ENCODE measurements at places on chromosomes 13 and 19.

DNA sequence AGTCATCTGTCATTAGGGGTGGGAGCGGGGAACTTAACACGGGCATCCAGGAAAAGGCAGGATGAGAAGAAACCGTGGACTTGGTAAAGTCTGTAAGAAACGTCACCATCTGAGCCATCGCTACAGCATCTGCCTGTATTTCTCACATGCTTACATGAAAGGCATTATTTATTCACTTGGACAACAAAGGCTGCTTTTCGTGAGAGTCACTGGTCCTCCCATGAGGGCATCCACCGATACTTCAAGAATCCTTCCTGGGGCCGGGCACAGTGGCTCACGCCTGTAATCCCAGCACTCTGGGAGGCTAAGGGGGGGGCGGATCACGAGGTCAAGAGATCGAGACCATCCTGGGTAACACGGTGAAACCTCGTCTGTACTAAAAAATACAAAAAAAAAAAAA, 16.1 kb downstream of the ZNF446 start:
- no peak for DNase-seq

DNA sequence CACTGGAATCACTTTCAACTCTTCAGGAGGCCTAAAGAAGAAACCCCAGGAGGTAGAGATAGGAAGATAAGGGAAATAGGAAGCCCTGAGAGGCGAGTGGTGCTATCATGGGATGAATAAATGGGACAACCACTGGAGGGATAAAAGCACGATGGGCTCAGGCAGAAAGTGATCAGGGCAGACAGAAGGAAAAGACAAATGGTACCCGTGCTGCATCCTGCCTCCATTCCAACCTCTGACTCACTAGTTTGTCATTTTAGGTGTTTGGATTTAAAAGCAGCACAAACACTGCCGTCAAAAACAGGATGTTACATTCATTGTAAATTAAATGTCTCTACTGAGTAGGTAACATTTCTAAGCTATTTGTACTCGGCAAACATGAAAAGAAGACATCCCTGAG, 314.3 kb upstream of the HTR2A start:
- DNase-seq = no peak

GRCh38 chr13:29483211-29483610, 112.3 kb downstream of the SLC7A1 start:
- no peak for DNase-seq

- no peak for DNase-seq
Measured at GRCh38 chr13:52931131-52931530, 82.7 kb upstream of the PCDH8 start.

GRCh38 chr13:46554951-46555350, 2.0 kb downstream of the LRCH1 start:
- DNase-seq = no peak

DNA sequence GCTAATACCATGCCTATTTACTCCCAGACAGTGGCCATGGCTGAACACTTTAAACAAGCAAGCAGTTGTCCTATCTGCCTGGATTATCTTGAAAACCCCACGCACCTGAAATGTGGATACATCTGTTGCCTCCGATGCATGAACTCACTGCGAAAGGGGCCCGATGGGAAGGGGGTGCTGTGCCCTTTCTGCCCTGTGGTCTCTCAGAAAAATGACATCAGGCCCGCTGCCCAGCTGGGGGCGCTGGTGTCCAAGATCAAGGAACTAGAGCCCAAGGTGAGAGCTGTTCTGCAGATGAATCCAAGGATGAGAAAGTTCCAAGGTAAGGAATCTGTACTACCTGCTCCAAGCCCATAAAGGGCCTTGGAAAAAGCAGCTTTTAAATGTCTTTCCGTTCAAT, 8.6 kb downstream of the RFPL4AL1 start:
- DNase-seq = no peak

- DNase-seq = no peak
Measured at GRCh38 chr19:41372501-41372900, 3.8 kb upstream of the TMEM91 start.

GRCh38 chr13:105655046-105655445, 880.4 kb downstream of the EFNB2 start:
- no peak for DNase-seq

DNA sequence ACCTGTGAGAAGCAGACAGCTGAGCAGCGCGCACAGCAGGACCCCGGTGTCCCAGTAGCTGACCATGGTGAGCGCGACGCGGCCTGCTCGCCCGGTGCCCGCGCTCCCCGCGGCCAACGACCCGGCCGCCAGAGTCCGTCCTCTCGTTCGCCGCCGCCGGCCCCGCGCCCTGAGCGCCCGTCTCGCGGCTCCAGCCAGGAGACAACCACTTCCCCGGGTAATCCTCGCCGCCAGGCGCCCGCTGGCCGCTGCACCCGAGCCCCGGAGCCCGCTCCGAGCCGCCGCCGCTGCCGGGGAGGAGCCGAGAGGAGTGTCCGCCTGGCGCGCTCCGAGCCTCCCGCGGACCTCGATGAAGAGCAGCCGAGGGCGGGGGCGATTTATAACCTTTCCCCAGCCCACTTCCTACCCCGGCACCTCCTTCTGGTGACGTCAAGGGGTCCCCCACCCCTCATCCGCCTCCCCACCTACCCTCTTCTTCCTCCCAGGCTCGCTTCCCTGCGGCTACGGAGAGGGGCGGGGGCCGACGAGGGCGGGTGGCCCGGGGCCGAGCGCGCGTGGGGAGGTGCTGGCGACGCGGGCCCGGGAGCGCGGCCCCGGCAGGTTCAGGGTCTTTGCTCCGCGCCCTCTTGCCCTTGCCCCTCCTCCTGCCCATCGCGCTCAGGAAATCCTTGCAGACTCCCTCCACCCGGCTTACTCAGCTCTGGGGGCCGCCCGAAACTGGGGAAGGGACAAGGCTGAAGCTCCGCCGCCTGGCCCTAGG, at the start of gene FLT1:
TSS of gene FLT1 (minus strand) at position 351 of the 760 bp plus-strand sequence. CDS start at position 66, 285 bp downstream.
- DNase-seq = no peak
